ENCODE measurements at places on chromosomes 4 and X.

- no peak for DNase-seq
Measured at GRCh38 chrX:45233531-45233930, 32.9 kb upstream of the DIPK2B start.

GRCh38 chr4:59243038-59243437, 1957.1 kb upstream of the ADGRL3 start:
- no peak for DNase-seq

- DNase-seq = no peak
Measured at GRCh38 chr4:29336861-29337260, 1383.3 kb upstream of the PCDH7 start.

DNA sequence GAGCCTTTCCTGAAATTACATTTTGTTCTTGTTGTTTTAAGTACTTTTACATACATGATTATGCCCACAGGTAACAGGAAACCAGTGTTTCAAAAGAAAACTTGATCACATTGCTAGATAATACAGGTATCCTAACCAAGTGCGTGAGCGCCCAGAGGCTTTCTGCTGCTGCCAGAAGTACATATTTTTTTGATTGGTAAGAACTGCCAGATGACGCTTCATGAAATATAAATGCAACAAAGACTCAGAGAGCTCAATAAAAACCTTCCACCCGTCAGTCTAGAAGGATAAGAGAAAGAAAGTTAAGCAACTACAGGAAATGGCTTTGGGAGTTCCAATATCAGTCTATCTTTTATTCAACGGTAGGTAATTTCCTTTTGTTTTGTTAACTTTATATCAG, at the start of gene EPGN:
Gene EPGN, plus strand, starts transcription at position 256 of the 400 bp plus-strand sequence. Its CDS starts 64 bp downstream, at position 320.
- DNase-seq = no peak

DNA sequence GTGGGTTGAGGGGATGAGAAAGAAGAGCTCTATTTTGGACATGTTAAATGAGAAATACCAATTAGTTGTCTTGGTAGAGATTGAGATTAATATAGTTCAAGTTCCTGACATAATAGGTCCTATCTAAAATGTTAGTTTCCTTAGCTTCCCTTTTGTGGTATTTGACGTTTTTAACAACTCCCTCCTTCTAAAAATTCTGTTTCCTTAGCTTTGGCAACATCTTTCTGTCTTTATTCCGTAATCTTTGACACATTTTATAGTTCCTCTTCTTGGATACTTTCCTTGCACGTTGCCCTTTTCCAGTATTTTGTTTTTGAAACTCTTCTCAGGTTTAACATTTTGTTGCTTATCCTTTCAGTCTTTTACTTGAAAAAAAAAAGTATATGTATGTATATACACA, 36.9 kb downstream of the LAMTOR3 start:
- no peak for DNase-seq

- no peak for DNase-seq
Measured at GRCh38 chr4:2400841-2401609, 17.4 kb downstream of the ZFYVE28 start.

GRCh38 chr4:33316033-33316432, 2595.9 kb downstream of the PCDH7 start:
- no peak for DNase-seq

GRCh38 chrX:120790118-120790517, 85.5 kb downstream of the CT47B1 start:
- no peak for DNase-seq

Data from cortex of kidney (tissue), 1 donor.